ENCODE measurements at places on chromosomes 7 and 10. TPM values are rescaled to one million over a fixed set of nuclear protein-coding genes. Genes with fewer than 3 reads are reported as not detected.

GRCh38 chr7:69373171-69374043 is 224.9 kb upstream of the AUTS2 start:
- DNase-seq = no peak

DNA sequence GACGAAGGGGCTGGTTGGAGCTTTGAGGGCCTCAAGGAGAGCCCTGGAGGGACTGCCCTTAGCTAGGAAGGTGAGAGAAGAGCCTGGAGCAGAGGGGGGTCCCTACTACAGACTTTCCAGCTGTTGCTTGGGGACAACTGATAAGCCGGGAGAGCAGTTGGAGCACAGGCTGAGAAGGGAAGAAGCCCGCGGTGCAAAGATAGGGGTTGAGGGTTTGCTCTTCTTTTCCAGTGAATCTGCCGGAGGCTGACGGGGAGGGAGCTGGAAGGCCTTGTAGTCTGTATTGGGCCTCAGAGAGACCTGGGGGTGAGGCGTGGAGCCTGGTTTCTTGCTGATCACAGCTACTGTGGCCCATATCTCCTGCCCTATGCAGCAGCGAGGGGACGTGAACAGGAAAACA is 23.7 kb downstream of the CYP26A1 start:
- DNase-seq = no peak

- no peak for DNase-seq
These were observed 72.3 kb downstream of the CCDC71L start for GRCh38 chr7:106588422-106589197.

HERC4 gene
- polyA plus RNA-seq = 7.3 TPM

ANKRD61 gene
- 0.42 TPM for polyA plus RNA-seq

PGAM2 gene
- 0.56 TPM for polyA plus RNA-seq

FUOM gene
- polyA plus RNA-seq = 124 TPM

Measured in liver (tissue), 10 donors.